HFF-Myc (cell line): ENCODE measurements at places on chromosomes 7 and 10.

- DNase-seq: no peak
These were observed 29.5 kb downstream of the CHCHD3 start for GRCh38 chr7:133052401-133052756.

DNA sequence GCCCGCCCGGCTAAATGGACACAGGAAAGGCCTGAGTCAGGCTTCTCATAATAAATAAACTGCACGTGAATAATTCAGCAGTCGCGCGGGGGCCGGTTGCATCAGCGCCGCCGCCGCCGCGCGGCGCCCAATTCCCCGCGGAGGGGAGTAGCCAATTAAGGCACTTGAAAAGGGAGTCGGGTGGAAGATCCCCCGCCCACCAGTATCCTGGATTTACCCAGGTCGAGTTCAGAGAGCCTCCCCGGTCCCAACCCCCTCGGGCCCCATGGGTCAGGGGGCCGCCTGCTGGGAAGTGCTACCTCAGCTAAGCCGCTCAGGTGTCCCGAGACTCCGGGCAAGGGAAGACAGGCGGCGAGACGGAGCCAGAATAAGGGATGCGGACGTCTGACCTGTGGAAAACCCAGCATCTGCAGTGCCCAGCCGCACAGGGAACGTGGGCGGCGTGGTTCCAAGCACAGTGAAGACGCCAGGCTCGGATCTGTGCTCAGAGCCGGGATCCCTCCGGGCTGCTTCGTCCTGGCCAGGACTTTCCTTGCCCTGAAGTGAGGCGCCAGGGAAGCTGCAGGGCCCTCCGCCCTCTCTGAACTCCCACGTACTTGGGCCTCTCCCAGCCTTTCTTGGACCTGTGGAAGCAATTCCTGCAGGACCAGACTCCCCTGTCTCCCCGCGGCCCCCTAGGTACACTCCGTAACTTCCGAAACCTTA lies 7.3 kb upstream of the LBX1 start:
- DNase-seq: no peak

DNA sequence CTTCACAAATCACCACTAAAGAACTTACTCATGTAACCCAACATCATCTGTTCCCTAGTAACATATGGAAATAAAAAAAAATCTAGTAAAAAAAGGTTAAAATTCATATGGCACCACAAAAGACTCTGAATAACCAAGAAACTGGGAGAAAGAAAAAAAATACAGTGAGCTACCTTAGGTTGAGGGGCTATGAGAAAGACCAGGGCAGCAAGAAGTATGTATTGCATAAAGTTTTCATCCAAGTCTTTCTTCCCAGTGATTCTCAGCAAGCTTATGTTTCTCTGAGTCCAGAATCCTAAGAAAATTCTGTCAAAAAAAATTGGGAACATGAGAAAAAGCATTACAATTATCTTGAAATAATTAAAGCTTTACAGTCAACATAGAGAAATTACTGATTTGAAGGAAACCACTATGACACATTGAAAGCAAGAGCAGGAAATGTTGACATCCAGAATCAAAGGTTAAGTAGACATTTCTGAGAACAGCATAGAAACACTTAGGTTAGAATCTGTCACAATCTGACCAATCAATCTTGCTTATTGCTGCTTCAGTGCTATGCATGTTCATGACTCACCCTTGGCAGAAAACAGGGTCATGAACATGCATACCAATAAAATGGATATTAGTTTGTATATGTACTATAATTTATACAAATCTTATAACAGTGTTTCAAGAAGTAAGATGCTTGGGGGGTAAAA lies 494.0 kb upstream of the POT1 start:
- DNase-seq: no peak

DNA sequence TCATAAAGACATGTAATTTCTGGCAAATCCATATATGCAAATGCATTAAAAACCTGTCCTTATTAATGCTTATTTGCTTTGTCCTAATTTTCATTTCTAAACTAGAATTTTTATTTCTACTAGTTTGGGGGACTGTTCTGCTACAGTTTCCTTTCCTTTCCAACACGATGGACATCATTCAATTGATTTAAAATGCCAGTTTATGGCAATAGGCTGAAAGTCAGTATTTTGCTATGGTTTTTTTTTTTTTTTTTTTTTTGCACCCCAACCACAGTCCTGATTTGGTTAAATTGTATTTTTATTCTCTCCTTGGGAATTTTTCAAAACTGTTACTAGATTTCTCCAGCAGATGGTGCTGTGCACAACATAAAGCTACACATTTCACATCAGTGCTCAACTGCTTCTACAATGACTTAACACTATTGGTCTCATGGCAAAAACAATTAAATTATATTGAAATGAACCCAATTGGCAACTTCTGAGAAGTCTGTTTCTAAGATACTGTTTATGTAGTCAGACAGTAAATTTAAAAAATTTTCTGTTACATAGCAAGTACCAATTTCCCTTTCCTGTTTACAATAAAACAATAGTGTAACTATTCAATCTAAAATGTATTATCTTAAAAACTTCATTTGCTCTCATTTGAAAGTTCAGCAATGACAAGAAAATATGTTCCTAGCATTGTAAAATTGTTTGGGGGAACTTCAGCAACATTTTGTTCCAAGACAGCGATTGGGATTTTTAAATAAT lies 193.8 kb upstream of the CCDC6 start:
- peak; percentile 29 for DNase-seq

DNA sequence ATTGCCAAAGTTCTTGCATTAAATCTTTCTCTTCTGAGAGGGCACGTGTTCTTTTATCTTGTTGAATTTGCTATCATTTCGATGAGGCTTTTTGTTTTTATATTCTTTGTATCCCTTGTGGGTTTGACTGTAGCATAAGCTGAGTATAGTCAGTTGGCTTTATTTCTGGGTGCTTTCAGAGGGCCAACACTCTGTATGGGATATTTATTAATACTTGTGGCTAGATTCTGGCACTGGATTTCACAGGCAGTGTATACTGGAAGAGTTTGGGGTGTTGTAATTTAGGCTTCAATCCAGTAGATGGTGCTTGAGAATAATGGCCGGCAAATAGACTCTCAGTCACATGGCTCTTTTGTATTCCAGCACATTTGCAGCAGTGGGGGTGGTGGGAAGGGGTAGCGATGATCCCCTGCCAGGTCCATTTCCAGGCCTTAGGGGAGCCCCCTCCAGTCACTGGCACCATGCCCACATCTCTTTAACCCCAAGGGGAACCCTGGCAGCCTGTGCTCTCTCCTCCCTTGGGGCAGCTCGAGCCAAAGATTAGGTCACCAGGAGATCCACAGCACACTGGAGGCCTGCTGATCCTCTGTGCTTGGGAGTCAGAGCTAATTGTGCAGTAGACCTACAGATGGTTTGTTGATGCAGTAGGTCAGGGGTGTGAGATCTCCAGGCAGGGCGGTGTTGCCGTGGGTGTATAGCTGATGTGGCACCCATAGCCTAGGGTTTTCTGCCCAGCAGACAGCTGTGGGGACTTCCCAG lies 81.8 kb downstream of the PTPN20 start:
- DNase-seq: no peak

DNA sequence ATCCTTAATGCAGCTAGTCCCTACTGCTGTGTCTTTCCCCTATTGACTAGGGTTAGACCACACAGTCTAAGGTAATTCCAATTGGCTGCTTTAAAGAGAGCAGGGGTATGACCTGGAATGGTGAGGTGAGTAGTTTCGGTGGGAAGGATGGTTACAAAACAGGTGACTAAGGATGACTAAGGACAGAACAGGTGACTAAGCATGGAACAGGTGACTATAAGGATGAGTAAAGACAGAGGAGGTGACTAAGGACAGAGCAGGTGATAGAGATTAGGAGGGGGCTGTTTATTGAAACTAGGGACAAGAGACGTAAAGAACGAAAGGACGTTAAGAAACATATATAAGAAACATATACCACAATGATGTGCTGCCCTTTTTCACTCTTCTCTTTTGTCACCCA lies 145.1 kb upstream of the TMEM106B start:
- DNase-seq: no peak
